ENCODE measurements at places on chromosomes 12 and 14.
A peak's percentile ranks its signal among the peaks of the same experiment; 100 is the strongest.

GRCh38 chr12:101671157-101671791 is 26.2 kb upstream of the CHPT1 start:
- DNase-seq: no peak

DNA sequence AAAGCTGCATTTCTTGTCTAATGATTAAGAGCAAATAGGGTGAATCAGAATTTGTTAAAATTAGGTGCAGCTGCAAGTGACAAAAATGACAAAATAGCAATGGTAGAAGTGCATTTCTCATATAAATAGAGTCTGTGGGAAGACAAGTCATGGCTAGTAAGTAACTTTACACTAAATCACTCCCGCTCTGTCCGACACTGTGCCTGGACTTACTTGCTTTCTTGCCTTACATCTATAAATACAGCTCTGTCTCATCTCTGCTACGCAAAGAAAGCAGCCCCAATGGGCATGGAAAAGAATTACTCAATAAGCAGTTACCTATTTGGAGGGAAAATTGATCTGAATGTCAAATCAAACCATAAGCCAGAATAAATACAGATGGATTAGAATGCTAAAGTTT is 245.4 kb upstream of the KRR1 start:
- DNase-seq: no peak

GRCh38 chr14:68977718-68978171 is 1.4 kb downstream of the ACTN1 start:
- no peak for DNase-seq

- no peak for DNase-seq
Observed at GRCh38 chr12:56243731-56244181, 13.9 kb downstream of the SLC39A5 start.

DNA sequence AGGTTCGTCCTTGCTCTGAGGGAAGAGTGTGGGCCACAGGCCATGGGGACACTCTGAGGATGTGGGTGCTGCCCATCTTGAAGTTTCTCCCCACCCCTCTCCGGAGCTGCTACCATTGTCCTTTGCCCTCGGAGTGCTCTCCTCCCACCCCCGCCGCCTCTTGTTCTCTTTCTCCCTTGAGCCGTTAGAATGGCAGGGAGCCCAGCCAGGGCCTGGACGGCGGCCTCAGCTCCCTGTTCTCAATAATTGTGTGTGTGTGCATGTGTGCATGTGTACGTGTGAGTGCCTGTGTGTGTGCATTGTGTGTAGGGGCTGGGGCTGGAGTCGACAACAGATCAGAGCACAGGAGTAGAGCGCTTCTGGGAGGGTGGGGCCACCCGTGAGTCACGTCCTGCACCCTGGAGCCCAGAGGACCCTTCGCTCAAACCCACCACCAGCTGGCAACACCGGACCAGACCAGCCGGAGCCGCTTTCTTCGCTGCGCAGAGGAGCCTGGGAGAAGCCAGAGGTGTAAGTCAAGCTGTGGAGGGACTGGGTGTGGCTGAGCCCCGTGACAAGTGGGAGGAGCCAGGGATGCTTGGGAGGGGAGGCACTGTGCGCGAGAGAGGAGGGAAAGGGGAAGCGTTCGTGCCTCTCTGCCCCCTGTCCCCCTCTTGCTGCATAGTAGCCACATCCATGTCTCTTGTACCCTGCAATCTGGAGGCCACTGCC is 25.9 kb upstream of the KCNA5 start:
- DNase-seq: no peak

DNA sequence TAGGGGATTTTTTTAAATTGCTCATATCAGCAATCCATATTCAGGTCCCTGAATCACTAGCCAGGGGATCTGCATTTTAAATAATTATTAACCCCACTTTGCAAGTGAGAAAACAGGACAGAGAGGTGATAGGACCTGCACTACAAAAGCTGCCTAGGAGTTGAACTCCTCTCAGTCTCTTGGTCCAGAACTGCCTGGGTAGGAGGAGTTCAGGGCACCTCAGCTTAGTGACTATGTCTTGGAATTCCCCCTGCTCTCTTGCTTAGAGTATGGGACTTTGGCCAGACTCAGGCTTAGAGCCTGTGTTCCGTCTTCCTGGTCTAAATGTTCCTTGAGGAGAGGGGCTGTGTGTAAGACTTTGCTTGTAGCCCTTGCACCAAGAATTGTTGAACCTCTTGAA is 68.2 kb upstream of the WSCD2 start:
- no peak for DNase-seq

GRCh38 chr14:83575301-83575700 is 1954.6 kb upstream of the FLRT2 start:
- no peak for DNase-seq

- no peak for DNase-seq
Observed at GRCh38 chr12:1728824-1729223, 38.0 kb downstream of the ADIPOR2 start.

DNA sequence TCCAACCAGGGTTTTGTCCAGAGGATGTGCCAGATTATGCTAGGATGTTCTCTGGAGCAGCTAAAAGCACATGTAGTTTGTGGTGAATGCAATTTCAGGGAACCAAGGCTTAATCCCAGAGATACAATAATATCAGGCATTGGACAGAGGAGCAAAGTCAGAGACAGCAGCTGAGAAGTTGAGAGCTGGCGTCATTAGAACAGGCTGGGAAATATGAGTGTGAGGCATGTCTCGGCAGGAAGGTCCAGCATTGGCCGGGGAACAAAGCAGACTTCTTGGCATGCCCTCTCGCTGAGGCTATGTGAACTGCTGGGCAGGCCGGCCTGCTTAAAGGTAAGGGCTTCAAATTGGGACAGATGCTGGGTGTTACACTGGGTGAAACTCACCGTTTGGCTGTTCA is 125.4 kb downstream of the CAND1 start:
- DNase-seq: no peak

DNA sequence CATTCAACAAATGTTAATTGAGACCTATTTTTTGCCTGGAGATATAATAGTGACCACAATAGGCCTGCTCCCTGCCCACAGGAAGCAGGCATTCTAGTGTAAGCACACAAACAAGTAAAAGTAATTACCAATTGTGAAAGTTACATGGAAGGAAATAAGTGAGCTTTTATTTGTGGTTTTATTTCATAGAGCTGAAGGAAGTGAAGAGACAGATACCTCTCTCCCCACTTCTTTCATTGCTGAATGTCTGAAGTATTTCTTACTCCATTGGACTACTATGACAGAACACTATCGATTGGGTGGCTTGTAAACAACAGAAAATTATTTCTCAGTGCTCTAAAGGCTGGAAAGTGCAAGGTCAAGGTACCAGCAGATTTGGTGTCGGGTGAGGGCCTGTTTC is 183.5 kb downstream of the PRKCH start:
- no peak for DNase-seq

DNA sequence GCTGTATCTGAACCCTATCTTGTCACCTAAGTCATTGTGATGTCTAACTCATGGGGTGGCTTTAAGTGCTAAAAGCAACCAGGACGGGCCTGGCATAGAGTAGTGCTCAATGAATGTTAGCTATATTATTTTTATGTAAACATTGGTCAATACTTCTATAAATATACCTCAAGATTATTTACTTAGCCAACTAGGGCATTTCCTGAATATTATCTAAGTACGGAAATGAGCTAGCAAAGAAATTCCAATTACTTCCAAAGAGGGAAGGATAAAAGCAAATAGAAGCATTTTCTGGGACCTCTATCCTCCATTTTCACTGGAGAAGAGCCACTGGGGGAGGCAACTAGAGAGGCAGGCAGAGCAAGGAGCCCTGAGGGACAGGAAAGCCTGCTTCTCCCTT is 20.6 kb downstream of the CCDC92 start:
- DNase-seq: no peak

- peak; percentile 26 for DNase-seq
Observed at GRCh38 chr14:54003064-54003463, 46.4 kb upstream of the BMP4 start.

- no peak for DNase-seq
Observed at GRCh38 chr12:113348849-113349536, 9.4 kb upstream of the PLBD2 start.

DNA sequence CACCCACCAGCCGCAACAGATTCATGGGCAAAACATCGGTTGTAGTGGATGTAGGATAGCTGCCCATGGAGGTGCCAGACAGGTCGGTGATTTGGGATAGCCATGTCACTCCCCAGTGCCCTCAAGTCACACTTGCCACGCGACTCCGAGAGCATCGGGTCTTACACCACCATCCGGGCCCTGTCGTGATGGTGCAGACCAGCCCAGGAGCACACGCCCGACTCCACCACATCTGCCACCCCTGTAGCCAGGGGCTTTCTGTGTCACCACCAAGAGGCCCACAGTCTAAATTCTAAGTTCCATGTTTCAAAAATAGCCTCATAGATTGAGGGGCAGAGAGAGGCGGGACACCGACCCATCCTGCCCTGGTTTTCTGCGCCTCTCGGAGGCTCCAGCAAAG is 18.0 kb downstream of the FOXN4 start:
- DNase-seq: no peak

DNA sequence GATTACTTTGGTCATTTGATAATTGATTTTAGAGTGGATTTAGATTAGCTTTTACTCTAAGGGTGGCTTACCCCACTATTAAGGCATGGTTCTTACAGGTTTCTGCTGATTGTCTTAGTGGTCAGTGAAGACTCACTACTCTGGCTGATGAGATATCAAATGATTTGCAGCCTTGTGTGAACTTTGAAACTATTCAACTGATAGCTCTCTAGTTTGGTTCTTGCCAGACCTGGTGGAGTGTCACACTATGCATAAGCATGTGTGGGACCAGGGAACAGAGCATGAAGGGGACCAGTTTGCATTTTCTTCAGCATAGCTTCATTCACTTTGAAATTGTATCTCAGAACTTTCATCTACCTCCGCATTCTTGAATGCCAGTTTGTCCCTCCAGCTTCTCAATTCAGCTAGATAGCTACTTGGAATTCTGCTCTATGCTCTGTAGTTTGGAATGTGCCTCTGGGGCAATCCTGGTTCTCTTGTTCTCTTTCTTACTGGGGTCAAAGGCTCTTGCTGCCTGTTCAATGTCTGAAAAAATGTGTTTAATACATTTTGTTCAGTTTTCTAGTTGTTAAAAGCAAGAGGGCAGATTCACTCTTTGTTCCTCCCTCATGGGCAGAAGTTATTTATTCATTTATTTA is 12.7 kb downstream of the SCYL2 start:
- no peak for DNase-seq

- no peak for DNase-seq
Observed at GRCh38 chr12:103676893-103677292, 89.8 kb downstream of the STAB2 start.

DNA sequence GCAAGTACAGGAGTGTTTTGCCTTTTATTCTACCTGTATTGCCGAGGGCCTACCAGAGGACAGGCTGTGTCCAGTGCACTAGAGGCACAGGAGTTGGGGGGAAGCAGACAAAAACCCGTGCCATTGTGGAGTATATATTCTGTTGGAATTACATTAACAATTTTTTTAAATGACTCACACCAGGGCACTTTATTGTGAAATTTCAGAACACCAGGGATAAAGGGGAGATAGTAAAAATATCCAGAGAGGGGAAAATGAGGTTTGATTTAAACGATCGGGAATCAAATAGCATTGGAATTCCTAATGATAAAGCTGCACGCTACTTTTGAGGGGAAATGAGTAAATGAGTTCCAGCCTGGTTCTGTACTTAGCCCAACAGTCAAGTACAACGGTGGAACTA is 123.2 kb downstream of the PELI2 start:
- DNase-seq: no peak

DNA sequence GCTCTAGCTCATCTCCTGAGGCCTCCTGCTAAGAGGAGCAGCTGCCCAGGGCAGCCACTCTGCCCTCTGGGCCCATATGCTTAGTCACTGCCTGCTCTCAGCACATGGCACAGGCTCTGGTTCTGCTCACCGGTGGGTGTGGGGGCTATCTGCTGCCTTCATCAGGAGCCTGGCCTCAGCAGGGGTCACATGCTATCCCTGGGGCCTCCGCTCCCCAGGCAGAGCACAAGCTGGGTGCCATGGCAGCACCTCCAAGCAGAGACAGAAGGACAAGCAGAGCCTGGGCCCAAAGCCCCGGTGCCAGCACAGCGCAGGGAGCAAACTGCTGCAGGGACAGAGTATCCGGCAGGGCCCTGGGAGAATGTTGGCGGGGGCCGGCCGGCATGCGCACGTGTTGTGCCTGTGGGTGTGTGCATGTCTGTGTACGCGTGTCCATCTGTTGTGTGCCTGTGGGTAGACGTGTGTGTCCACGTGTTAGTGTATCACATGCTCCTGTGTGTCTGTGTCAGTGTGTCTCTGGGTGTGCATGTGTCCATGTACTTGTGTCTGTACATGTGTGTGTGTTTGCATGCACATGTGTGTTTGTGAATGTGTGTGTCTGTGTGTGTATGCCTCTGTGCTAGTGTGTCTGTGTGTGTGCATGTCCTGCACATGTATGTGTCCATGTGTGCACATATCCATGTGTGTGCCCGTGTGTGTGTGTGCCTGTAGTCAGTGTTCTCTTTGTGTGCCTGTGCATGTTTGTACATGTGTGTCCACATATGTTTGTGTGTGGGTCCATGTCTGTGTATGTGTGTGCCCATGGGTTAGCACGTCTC is 326.9 kb downstream of the TMEM121 start:
- DNase-seq: peak; percentile 98

GRCh38 chr12:51917746-51918453 is 10.6 kb downstream of the ACVRL1 start:
- DNase-seq: no peak

DNA sequence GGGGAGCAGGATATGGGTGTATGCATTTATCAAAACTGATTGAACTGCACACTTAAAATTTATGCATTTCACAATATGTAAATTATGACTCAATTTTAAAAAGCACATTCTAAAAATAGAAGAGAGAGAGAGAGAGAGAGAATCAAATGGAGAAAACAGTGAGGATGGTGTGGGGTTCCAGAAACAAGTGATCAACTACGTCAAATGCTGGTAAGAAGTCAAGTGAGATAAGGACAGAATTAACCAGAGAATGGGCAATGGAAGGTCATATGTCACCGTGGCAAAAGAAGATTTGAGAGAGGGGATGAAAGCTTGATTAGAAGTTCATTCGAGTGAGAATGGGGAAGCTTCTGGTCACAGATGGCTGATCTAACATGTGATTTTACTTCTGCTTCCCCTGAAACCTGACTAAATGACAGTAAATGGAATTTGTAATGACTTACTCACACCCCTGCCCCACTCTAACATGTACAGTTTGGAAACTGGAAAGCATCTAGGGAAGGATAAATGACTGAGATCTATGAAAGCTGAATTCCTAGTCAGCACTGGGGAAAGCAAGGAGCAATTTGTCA is 276.5 kb upstream of the AMIGO2 start:
- no peak for DNase-seq

DNA sequence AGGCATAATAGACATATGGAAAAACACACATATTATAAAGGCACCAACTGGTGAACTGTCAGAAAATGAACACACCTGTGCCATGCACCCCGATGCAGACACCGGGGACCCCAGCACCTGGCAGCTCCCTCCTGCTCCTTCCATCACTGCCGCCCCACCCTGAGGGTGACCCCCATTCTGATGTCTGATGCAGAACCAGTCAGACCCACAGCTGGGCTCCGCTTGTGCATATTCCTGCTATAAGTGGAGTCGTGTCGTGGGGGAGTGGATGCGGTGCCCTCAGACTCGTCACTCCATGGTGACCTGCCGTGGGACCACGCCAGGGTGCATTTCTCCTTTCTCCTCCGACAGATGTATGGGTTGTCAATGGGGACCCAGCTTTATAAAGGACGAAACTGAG is 45.7 kb upstream of the MEG3 start:
- DNase-seq: no peak
